Bronchial epithelial cell (primary cell): ENCODE measurements at places on chromosomes 5 and 9. TPM values are rescaled to one million over a fixed set of nuclear protein-coding genes. Genes with fewer than 3 reads are reported as not detected.

- peak; percentile 40 for DNase-seq
These were observed 24.1 kb upstream of the WNK2 start for GRCh38 chr9:93159601-93160471.

DNA sequence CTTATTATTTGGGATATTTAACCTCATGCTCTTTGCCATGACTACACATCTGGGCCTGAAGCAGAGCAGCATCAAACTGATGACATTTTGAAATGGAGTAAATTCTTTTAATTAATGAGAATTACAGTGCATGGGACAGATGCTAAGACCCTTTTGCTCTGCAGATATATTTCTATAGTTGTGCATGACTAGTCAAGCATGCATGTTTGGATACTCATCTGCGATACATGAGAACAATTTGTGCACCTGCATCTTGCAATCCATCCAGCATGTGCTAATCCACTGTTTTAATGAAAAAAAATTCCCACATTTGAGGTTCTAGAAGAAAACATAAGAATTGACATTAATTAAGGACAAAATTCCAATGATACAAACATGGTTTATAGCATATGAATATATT is 1047.6 kb upstream of the ACO1 start:
- DNase-seq = no peak

GRCh38 chr5:38888041-38888440 is 42.2 kb downstream of the OSMR start:
- DNase-seq = no peak

The TLX3 gene
- not detected in 2 replicates for total RNA-seq

The OCLN gene
- 76.9 and 109 TPM in 2 replicates for total RNA-seq
